NCI-H526 (cell line): ENCODE measurements at places on chromosomes 7 and 10.
A peak's percentile ranks its signal among the peaks of the same experiment; 100 is the strongest.

- DNase-seq: no peak
Measured at GRCh38 chr10:77511498-77512218, 126.0 kb downstream of the KCNMA1 start.

GRCh38 chr7:113044394-113044793, 42.2 kb downstream of the GPR85 start:
- DNase-seq: no peak

- DNase-seq: no peak
Measured at GRCh38 chr10:97466755-97467154, 20.8 kb downstream of the ZDHHC16 start.

DNA sequence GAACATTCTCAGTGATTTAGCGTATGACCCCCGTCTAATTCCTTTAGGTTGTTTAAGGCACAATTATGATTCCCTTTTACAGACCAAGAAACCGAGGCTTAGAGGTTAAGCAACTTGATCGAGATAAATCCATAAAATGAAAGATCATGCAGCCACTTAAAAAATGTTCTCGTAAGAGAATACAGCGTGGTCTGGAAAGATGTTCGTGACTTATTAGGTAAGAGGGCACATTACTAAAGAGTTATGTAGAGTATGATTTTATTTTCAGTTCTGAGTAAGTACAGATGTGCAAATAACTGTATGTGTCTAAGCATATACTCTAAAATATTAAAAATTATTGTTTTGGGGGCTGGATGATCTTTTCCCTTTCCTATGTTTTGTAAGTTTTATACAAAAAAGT, 575.1 kb downstream of the PARD3 start:
- DNase-seq: no peak

DNA sequence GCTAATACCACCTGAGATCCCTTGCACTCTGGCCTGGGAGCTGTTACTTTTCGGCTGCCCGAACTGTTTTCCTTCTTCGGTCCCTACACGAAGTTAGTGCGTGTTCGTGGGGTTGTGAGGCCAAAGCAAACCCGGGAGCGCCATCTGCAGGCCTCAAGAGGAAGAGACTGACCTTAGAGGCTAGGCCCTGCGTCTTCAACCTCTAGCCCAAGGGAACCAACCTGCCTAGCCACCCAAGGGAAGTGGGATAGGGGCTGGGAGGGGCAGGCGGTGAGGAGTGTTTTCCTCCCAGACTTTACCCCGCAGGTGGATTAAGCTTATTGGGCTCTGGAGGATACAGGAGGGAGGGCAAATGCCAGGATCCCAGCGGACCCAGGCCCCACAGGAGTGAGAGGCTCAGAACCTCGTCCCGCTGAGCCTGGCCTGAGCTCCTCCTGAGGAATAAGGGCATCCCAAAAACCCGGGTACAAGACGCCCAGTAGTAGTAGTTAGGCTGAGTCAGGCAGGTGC, 1.7 kb upstream of the PAX2 start:
- DNase-seq: peak; percentile 83

- DNase-seq: no peak
Measured at GRCh38 chr7:22207724-22208225, 149.2 kb downstream of the RAPGEF5 start.

GRCh38 chr7:83524277-83525075, 124.5 kb downstream of the SEMA3E start:
- DNase-seq: no peak

- DNase-seq: no peak
Measured at GRCh38 chr10:126101325-126101724, 205.0 kb downstream of the FANK1 start.

- DNase-seq: no peak
Measured at GRCh38 chr7:55556031-55556430, 16.3 kb downstream of the VOPP1 start.

DNA sequence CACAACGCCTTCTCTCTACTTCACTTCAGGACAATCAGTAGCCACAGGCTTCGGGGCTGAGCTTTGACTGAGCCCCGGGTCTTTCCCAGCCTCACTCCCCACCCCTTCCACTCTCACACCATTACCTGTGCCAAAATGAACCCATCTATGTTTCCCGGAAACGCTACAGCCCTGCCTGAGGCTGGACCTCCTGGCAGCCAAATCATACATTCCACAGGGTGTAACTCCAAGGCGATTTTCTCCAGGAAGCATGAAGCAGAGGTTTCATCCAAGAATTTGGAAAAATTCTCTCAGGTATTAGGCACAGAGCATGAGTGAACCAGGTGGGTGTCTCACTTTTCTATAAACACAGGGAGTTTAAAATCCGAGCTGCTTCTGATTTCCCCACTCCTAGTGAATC, 286.3 kb downstream of the TNS3 start:
- DNase-seq: no peak

DNA sequence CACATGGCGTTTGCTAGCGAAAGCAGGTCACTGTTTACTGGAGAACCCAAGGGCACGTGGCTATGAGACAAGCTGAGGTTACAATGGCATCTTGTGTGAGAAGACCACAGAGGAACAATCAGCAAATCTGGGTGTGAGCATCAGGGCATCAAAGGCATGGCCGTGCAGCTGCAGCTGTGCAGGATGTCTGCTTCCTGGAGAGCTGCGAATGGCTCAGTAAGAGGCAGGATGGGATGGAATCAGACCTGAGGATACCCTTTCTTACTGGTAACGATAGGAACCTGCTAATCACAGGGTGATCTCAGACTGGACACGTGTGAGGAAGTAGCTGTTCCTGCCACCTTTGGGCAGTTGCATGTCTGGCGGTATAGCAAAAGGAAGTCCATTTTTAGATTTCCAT, 119.5 kb downstream of the RNF216 start:
- DNase-seq: no peak

GRCh38 chr7:80588591-80588990, 49.9 kb upstream of the CD36 start:
- DNase-seq: no peak

- no peak for DNase-seq
Measured at GRCh38 chr10:45034301-45034700, 33.6 kb downstream of the ZNF22 start.

DNA sequence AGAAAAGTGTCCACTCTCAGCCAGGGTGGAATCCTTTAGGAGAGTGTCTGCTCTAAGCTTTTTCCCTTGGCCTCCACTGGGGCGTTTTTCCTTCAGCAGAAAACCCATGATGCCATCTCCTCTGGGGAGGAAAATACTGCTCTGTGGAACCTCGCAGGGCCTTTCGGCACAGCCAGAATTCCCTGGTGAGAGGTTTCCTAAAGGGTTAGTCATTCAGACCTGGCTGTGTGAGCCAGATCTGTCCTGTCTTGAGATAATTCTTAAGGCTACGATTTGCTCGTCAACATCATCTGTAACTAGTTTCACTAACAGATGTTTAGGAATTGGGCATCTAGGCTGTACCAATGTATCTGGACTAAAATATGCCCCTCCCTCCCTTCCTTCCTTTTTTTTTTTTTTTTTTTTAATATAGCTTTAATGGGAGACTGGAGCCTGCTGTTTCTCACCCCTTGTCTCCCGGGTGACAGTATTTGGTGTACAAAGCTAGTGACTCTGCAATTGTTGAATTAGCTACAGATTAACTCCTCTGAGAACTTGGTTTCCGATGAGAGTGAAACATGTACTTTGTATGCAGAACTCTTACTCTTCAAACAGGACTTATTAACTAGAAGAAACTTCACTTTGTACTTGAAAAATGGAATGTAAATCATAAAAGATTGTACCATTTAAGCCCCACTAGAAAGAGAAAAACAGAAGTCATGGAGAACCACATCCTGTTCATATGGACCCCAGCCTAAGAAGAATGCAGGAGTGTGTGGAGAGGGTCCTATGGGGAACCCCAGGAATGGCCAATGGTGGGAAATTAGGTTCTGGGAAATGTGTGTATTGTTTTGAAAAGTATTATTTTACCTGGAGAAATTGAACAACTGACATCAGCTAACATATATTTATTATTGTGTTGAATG, 230.9 kb downstream of the CAMK1D start:
- no peak for DNase-seq

DNA sequence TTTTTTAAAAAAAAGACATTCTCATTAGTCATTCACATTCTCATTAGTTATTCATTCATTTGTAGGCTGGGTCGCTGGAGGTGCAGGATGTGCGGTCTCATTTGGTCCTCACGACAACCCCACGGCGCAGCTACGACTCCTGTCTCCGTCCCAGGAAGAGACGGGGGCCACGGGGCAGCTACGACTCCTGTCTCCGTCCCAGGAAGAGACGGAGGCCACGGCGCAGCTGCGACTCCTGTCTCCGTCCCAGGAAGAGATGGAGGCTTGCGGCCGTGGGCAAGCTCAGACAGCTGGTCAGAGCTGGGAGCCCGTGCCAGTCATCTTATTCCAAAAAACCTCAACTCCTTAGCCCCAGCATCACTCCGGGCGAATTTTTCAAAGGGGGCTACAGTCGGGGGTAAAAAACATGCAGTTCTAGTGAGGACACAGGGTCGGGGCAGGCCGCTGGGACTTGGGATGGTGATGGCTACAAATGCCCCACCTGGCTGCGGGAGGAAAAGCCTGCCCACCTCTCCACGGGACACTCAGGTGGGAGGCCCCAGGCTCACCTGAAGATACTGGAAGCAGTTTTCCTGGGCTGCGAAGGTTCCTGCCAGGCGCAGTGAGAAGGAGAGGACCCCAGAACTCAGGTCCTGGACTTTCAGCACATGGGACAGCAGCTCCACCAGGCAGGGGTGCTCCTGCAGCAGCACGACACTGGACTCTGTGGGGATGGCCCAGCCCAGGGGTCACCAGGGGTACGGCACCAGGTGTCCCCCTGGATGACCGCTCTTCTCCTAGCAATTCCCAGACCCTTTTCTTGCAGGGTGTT, 8.3 kb downstream of the BRAT1 start:
- DNase-seq: no peak

DNA sequence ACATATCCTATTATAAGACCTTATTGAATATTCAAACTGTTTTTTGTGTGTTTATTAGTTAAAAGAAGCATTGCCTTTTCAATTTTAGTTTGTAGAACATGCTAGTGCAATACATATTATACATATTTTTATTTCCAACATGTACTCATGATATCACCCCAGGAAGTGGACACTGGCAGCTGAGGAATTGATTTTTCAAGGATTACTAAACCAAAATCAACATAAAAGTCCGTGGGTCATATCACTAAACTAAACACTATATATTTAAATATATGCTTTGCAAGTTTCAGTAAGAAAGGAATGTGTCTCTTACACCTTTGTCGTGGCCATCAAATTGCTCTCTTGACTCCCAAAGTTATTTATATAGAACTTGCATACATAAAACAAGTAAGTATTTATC, 185.2 kb downstream of the AGMO start:
- no peak for DNase-seq

DNA sequence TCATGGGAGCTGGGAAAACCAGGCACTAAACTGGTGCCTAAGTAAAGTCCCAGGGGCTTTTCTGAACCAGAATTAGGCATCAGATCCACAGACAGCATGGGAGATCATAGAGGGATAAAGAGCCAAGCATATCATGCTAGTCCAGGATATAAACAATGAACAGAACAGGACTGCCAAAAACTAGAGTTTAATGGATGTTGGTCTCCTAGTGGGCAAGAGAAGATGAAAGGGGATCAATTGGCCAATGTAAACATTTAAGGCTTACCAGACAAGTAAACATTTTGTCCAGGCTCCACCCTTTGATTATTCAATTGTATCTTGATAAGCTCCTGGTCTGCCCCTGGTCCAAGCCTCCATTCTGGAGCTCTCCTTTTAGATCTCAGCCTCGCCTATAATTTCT, 18.9 kb downstream of the MACC1 start:
- DNase-seq: no peak

GRCh38 chr10:131708225-131708880, 192.5 kb upstream of the PPP2R2D start:
- DNase-seq: no peak

- DNase-seq: no peak
Measured at GRCh38 chr7:115249080-115249479, 327.2 kb downstream of the MDFIC start.

- no peak for DNase-seq
Measured at GRCh38 chr10:80122746-80123145, 9.8 kb upstream of the PLAC9 start.

DNA sequence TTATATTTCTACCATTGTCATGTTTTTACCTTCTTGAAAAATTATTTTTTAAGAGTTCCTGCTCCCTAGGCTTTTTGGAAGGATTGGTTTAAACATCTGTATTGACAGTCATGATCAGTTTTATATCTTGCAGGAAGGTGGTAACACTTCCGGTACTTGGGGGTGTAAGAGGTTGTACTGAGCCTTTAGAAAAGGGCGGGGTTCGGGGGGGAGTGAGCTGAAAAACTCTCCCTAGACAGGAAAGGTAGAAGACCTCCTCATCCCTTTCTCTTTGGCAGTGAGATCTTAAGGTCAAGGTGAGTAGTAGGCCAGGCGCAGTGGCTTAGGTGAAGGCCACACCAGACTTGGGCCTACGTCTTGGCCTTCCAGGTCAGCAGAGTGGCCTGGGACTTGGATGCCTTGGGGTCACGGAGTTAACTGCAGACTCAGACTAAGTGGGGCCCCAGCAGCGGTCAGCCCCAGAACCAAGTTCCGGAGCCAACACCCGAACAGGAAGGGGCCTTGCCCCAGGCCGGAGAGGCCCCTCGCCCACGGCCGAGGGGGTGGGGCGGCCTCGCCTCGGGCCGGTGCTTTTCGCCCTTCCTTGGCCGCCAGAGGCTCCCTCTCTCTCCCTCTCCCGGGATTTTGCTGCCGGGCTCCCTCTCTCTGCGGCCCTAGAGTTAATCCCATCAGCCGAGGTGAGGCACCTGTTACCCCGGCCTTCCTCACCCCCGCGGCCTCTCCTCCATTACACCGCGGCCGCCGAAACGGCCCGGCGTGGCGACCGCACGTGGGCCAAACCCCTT, at the start of gene PPP1R9A:
Gene PPP1R9A, plus strand, starts transcription at position 569 of the 785 bp plus-strand sequence. CDS start 2,520 bp downstream, outside the sequence.
- DNase-seq: peak; percentile 78

GRCh38 chr10:121774404-121774803, 153.4 kb downstream of the ATE1 start:
- no peak for DNase-seq

DNA sequence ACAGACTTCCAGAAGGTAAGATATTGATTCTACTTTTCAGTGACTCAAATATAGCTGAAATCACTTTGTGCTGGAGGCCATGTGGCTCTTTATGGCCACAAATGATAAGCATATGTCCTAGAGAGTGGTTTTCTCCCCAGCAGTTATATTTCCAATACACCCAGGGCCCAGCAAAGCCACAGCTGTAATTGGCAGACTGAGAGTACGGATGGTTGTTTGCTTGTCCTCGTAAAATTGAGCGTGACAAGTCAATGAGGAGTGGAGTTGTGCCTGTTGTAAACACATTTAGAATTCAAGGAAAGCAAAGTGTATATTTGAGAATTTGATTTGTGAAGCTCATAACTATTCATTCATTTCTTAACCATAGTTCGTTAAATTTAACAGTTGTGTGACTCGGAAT, 201.8 kb downstream of the LHFPL3 start:
- no peak for DNase-seq
